ENCODE measurements at places on chromosomes 13 and 19.

DNA sequence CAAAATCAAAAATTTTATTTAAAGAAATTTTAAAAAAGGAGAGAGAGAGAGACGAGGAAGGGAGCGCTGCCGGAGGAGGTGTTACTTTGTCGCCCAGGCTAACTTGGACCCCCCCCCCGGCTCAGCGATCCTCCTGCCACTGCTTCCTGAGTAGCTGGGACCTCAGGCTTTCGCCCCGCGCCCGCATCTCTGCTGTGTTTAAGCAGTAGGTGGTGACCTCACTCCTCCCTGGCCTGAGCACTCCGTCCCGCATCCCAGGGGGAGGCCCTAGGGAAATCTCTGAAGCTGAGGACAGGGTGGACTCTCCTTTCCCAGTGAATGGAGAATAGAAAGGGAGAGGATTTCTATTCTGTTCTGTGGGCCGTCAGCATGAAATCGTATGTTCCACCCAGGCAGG is 485 bp upstream of the ZNF845 start:
- no peak for DNase-seq

DNA sequence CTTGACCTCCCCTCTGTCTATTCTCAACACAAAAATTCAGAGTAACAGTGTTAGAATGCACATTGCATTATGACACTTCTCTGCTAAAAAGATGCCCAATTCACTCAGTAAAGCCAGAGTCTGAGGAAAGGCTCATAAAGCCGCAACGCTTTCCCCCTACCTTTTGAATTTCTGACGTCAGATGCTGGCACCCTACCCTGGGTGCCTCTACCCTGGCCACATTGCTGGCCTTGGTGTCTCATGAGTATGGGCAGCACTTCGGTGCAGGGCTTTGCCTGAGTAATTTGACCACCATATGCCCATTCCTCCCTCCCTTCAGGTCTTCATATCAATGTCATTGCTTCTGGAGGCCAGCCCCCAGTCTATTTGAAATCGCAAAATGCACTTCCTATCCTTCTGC is 229.3 kb downstream of the MYO16 start:
- no peak for DNase-seq

DNA sequence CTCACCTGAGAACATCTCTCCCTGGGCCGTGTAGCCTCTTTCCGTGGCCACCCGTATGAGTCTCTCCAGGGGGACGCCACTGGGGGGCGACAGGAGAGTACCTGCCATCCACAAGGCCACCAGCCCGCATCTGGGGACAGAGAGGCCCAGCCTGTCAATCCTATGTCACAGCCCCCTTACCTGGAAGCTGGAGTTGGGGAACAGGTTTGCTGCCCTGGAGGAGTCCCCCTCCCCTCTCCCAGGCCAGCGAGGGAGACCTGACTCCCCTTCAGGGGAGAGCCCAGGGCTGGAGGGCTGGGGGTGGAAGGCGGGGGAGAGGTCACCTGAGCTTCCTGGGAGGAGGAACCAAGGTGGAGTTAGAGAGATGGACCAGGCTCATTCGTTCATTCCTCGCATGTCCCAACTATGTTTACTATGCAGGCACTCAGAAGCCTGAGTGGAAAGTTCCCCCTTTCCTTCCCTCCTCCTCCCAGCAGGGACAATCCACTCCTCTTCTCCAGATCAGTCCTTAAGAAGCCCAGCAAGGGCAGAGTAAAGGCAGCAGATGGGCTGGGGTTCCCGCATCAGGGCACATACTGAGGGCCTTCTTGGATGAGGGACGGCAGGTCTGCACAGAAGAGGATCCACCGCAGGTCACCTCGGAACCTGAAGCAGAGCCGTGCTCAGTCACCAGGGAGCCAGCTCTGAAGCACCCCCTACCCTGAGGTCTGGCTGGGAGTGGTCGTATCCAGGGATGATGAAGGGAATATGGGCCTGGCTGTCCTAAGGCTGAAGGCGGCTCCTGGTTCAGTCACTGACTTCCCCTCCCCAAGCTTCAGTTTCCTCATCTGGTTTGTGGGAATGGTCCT is 5.5 kb downstream of the ACTMAP start:
- no peak for DNase-seq

GRCh38 chr13:90336507-90336906 is 1011.0 kb upstream of the MIR17HG start:
- no peak for DNase-seq

DNA sequence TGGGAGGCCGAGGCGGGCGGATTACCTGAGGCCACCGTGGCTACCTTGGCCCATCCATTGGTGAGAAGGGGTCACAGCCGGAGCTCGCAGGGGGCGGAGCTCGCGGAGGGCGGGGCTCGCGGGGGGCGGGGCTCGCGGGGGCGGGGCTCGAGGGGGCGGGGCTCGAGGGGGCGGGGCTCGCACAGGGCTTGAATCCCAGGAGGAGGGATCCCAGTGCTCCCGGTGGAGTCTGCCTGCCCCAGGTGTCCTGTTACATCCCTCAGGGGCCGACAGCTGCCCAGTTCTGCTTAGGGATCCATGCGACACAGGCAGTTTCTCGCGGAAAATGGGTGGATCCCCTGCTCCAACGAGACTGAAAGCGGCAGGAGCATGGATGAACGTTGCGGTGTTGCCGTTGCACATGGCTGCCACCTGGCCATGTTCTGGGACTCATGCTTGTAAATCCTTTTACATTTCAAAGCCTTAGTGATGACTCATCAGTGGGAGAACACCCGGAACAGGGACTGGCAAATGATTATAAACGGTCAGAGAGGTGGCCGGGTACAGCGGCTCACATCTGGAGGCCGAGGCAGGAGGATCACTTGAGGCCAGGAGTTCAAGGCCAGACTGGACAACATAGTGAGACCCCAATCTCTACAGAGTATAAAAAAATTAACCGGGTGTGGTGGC is 25.1 kb downstream of the TMPRSS9 start:
- DNase-seq, result no peak

GRCh38 chr19:47377801-47378200 is 28.7 kb downstream of the DHX34 start:
- no peak for DNase-seq

DNA sequence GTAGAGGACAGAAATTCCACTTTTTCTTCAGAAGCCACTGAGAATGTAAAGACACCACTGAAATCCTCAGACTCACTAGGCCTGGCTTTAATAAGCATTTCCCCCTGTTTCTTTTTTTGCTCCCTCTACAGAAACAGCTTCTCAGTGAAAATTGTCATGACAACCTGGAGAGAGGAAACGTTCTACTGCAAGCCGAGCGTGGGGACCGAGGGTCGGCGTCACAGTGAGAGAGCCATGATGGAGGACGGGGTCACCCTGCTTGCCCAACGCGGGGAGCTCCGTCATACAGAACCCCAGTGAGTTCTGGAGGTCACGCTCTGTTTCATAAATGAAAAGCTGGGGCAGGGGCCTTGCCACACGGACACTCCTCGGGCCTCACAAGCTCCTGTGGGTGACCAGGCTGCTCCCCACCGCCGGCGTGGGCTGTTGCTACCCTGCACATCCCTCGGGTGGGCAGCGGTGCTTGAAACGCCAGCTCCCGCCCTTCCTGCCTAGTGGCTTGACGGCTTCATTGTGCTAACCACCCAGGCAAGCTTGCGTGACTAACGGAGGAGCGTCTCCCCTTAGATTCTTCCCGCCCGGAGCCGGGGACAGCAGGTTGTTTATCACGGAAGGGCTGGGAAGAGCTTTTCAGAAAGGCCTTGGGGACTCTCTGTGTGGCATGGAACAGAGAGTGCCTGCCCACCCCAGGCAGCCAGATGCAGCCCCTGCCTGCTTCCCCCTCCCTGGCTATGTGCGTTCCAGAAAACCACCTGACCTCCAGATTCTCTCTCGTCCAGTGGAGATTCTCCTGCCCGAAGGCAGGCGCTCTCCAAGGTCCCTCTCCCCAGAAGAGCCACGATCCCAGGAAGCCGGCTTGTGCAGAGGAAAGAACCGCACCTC is 153.6 kb downstream of the KATNAL1 start:
- no peak for DNase-seq

- no peak for DNase-seq
Measured at GRCh38 chr19:49150106-49150943, 4.9 kb downstream of the HRC start.

- DNase-seq, result no peak
Measured at GRCh38 chr13:78758549-78758948, 99.6 kb upstream of the OBI1 start.

DNA sequence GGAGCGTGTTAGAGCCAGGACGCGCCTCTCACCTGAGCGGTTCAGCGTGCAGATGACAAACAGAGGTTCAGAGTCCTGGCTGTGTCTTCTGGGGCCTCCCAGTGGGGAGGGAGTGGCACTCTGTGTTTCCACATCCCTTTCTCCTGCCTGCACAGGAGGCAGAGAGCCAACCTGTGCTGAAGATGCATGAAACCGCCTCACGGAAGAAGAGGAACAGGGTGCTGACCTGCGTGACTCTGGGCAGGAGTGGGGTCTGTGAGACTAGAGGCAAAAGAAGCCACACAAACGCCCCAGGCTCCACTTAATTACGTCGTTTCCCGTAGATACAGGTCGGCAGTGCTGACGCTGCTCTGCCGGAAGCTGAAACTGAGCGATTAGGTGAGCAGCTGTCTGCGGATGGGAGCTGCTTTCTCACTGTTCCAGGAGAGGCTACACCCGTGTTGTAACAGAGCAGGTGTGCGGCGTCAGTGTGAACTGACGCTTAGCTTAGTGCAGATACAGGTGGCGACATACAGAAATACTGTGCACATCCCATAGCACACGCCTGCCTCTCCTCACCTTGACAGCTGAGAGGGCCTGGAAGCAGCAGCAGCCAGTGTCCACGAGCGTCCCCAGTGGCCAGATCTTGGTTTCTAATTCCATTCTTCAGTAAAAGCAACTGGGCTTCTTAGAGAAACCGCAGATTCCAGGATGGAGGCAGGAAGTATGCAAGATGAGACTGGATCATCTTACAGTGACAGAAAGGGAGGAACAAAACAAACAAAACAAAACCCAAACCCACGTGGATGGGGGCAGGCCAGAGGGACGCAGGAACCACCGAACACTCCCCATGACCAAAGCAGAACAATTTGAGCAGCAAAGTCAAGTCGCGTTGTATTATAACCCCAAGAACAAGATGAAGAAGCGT is 37.7 kb upstream of the MCF2L start:
- DNase-seq, result no peak

GRCh38 chr13:24060993-24061392 is 99.5 kb upstream of the SPATA13 start:
- DNase-seq, result no peak

DNA sequence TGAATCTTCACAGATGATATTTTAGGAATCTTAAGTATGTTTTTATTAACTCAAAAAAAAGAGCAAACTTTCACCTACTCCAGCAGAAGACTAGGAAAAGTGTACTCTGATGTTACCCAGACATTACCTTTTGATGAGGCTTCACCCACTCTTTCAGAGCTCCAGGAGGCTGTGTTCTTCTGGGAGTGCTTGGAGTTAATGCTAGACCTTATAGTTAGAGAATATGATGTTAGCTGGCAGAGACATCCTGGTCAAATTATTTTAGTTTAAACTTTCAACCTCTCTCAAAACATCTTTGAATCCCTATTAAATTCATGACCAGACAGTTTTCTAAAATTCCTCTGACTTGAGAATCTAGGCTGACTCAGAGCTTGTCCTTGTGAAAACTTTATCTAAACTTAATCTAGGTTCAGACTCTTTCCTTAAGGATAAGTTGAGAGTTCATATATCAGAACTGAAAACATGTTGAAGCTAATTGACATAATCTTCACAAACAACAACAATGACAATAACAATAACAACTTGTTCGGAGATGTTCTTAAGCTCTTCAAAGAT is 82.8 kb downstream of the ITGBL1 start:
- DNase-seq, result no peak

GRCh38 chr19:31882709-31883108 is 462.7 kb upstream of the ZNF507 start:
- no peak for DNase-seq

DNA sequence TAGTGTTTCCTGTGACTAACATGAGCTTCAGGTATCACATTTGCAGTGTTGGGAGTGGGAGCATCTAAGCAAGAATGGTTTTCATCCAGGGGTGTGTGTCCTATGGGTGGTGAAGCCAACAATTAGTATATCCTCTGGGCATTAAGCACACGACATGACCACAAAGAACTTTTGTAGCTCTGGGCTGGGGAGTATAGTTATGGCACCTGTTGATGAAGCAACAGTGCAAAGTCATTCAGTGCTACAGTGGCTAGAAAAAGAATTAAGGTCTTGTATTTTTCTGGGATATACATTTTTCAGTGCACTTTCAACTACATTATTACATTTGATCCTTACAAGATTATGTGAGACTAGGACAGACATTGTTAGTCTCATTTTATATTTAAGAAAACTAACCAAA is 21.8 kb downstream of the CCNA1 start:
- no peak for DNase-seq

GRCh38 chr13:33764716-33765115 is 53.2 kb upstream of the RFC3 start:
- no peak for DNase-seq

DNA sequence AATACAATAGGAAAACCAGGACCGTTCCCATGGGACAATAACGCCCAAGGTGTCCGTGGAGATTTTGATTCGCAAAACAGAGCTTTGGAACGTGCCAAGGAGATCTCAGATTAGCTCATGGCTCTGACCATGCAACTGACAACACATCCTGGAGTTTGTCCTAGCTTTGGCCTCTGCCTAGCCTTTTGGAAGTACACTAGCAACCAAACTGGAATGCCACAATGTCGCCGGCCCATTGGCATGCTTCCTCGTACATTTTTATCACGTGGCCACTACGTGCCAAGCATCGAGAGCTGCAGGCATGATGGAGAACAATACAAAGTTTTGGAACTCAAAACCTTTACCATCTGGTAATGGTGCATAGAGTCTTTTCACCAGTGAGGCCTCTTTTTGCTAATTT is 256.5 kb downstream of the DCLK1 start:
- no peak for DNase-seq

DNA sequence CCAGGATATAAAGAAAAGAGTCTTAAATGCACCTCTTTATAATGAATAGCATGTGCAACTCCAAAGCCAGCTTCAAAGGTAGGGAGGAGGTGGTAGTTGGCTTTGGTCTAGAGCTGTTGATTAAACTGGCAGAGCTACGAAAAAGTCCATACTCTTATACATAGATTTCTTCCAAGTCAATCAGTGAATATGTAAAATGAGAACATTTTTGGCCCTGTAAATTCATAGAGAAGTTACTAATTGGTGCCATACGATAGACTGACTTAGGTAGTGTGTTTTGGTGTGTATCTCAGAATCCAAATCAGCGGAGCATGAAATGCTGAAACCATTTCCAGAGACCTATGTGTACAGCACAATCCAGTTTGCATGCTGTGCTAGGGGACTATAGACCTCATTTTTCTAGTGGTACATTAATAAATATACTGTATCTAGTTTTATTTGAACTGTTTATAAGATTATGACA is 17.1 kb upstream of the DPY19L3 start:
- DNase-seq, result no peak

GRCh38 chr13:108437496-108437895 is 168.0 kb downstream of the TNFSF13B start:
- no peak for DNase-seq
